ENCODE measurements at places on chromosomes 12 and 14.

DNA sequence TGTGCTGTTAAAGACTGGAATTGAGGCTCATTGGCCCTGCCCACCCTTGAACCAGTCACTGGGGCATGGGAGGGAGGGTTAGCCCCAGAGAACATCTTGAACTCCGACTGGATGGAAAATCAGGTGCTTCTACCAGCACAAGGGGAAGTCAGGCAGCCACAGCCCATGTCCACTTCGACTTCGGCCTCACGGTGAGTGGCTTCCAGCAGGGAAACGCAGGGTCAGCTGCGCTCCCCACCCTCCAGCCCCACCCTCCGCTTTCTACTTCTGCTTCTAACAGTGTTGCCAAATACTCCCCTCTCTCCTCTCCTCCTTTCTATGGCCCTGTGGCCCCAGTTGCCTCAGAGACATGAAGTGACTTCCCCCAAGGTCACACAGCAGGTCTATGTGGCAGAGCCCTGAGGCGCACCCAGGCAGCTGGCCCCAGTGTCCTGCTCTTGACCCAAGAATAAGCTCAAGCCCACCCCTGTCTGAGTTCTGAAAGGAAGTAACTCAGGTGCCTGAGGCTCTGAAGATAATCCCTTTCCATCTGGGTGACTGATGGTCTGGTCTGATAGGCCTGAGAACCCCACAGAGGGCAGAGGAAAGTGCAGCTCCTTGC lies 11.9 kb upstream of the SH2B3 start:
- no peak for DNase-seq

- no peak for DNase-seq
Measured at GRCh38 chr12:82436354-82436753, 78.0 kb downstream of the METTL25 start.

- DNase-seq = no peak
Measured at GRCh38 chr14:103897075-103897947, 30.9 kb upstream of the TDRD9 start.

DNA sequence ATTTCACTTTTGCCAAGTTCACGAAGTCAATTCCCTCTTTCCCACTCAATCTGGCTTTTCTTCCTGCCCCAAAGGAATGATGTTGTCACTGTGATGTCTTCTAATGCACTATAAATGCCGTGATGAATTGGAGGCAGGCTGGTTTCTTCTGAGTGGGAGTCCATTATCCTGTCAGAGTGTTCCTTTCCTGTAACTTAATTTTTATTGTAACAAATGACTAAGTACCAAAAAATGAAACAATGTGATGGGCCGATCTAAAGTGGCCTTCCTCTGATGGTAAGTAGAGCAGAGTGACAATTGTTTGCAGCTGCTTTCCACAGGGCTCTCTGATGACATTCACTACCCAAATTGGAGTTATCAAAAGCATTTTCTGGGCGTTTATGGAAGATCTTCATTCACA lies 22.2 kb downstream of the TMEM30B start:
- DNase-seq = peak; percentile 13

DNA sequence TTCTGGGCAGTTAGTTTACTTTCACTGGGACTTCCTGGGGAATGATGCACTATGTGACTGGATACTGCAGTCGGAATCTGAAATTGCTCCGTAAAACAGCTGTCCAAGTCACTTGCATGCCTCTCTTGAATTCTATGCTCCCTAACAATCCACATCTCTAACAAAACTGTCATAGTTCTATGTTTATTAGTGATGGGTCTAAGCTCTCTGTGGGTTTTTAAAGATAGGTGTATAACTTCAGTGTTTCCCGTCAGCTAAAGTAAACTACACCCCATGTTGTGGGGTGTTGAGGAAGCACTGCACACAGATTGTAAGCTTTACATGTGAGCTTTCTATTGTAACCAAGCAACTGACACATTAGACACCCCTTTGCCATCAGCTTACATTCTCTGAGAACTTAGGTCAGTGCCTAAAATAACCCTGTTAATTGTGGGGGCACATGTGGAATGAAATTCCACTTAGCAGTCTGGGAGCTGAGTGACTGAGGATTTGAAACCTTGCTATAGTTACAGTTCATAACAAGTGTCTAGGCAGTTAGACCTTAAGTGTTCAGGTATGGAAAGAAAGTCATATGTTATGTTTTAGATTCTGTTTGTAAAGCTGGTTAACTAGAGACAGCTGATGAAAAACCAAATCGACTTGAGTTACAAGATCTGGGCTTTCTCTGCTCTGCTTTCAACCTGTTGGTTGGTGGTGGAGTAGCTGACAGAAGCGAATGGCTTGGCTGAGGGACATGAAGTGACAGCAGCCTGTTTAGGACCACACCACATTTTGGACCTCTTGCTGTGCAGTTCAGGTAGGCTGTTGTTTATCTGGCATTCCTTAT lies 165.7 kb downstream of the AKAP6 start:
- DNase-seq = no peak

- DNase-seq = no peak
Measured at GRCh38 chr12:106220536-106220935, 27.3 kb downstream of the CKAP4 start.

GRCh38 chr14:71380271-71380670 lies 473.0 kb downstream of the PCNX1 start:
- DNase-seq = no peak

DNA sequence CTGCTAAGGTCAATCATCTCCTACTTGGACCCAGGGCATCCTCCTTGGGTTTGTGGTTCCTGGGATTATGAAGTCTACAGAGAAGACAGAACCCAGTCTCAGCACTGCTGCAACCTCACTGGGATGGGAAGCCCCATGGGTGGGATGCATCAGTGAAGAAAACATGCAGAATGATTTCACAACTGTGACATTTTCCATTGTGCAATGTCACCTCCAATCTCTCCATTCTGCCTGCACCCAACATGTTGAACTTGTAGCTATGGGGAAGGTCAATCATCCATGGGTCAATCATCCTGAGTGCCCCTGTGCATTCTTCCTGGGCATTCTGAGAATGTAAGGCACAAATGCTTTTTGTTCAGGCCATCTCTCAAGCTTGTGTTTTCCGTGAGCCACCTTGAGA lies 1004.4 kb upstream of the TMEM132C start:
- no peak for DNase-seq

DNA sequence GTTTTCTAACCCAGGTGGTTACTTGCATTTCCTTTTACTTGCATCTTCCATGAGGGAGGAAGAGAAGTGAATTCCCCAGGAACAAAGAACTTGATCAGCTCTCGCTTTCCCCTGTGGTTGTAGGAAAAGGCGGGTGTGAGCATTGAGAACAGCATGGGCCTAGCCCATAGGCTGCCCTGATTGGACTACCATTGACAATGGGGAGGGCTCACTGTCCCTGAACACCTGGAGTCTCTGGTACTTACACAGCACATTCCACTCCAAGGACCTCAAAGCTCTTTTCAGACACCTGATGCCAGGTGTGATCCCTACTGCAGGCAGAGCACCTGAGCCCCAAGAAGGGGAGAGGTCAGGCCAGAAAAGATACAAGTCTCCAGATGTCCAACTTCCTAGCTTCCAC lies 25.0 kb downstream of the MAX start:
- no peak for DNase-seq

DNA sequence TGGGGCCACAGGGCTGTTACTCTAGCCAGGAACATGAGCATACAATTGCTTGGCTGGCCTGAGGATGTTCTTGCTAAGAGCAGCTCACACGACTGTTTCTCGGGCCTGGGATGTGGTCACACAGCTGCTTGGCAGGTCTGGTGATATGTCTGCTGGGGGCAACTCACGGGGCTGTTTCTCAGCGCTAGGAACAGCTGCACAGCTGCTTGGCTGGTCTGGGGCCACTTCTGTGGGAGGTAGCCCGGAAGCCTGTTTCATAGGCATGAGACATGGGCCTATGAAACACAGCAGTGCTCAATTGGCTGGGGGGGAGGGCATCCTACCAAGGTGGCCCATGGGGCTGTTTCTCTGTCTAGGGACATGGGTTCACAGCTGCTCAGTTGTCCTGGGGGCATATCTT lies 73.4 kb upstream of the DDHD1 start:
- DNase-seq = no peak

GRCh38 chr14:28653521-28653920 lies 113.1 kb upstream of the FOXG1 start:
- DNase-seq = no peak

DNA sequence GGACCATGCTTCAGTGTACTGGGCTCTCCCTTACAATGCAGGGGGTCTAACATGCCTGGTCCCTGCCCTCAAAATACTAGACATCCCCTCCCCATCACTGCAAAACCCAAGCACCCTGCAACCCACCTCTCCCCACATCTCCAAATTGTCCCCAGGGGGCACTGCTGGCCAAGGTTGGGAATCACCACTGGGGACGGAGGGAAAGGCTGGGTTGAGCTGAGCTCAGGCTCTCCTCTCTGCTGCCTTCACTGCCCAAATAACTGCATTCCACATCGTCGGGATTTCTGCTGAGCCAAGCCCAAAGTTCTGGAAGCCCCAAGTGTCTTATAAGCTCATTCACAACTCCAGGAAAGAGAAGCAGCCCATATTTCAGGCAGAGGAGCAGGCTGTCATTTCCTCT lies 69.6 kb downstream of the NT5DC3 start:
- DNase-seq = no peak

DNA sequence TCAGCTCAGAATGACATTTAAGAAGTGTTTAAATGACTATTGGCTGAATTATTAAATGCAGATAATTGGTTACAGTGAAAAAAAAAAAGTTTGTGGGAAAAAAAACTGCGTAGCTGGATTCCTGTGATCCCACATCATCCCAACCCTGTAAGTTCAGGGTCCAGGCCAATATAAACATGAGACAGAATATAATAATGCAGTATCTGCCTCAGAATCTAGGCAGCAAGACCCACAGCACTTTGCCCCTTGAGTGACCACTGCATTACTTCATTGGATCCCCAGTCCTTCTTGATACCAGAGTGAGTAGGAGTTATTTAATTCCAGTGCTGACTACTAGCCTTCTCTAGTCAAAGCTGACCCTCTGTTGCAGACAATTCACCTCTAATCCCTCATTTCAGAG lies 272.6 kb downstream of the CCER1 start:
- DNase-seq = no peak

GRCh38 chr14:65302571-65303189 lies 109.8 kb upstream of the FUT8 start:
- DNase-seq = no peak
